ENCODE measurements at places on chromosomes 2 and 18.

DNA sequence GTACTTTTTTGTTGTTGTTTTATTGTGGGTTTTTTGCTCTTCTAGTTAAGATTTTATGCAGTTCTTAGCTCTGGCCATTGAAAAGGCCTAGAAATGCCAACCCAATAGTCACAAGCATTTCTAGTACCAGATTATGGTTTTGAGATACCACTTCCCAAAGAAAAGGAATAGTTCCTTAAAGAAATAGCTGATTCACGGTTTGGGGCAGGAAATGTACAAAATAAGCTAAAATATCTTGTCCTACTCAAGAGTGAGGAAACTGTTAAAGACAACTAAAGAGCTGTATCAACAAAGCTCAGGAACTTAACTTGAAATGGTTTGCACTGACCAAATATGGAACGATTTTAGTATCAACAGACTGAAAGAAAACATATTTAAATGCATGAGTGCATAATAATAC, 35.4 kb downstream of the PGAP1 start:
- H3K4me1 ChIP-seq, result no peaks in the 10 kb centered on the region
- H3K36me3 ChIP-seq, result no peaks in the 10 kb centered on the region
- no peak for DNase-seq

DNA sequence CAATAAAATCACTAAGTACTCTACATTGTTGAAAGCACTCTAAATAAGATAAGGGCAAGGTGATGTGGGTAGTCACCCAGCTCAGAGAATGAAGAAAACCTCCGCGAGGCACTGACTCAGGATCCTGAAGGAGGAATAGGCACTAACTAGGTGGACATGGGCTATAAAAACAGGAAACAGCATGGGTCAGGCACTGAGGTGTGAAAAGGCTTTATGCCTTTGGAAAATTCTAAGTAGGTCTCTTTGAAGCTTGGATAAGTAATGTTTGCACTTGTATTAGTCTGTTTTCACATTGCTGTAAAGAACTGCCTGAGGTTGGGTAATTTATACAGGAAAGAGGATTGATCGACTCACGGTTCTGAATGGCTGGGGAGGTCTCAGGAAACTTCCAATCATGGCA, 161.6 kb downstream of the EPHA4 start:
- H3K4me1 ChIP-seq, result no peaks in the 10 kb centered on the region
- no peaks in the 10 kb centered on the region for H3K36me3 ChIP-seq
- no peak overlapping the region for H3K4me3 ChIP-seq
- H3K27me3 ChIP-seq, result no peaks in the 10 kb centered on the region
- no peak overlapping the region for H3K27ac ChIP-seq

- H3K4me3 ChIP-seq, result no peak overlapping the region
- no peak overlapping the region for H3K27ac ChIP-seq
- peaks cover 23% of the 10 kb centered on the region for H3K27me3 ChIP-seq
- no peaks in the 10 kb centered on the region for H3K4me1 ChIP-seq
- no peak for DNase-seq
- no peaks in the 10 kb centered on the region for H3K36me3 ChIP-seq
Observed at GRCh38 chr2:109066501-109066900, 62.5 kb upstream of the SH3RF3 start.

DNA sequence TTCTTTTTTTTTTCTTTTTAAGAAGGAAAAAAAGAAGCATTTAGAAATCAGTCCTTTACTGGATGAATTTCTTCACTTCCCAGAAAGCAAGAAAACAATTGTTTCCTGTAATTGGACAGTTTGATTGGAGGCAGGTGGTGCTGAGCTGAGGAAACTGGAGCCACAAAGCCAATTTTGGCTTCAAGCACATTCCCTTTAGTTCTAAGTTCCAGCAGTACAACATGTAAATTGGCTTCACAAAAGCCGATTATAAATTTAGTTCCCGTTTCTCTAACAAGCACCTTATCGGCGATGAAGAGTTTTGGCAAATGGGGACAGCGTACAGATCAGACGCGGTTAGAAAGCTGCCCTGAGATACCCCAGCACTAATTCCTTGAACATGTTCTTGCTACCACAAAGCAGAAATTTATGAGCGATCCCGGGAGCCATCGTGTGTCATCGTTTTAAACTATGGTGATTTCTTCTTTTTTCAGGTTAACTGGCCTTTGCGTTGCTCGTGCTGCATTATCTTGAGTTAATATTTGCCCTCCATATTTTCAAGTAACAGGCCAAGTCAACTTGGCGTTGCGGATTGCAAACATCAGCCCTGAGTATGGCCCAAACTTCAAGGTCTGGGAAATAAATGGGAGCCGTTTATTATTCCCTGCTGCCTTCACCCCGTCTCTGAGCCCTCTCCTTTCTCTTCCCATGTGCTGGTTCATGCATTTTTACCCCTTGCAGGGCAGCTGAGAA, 190.4 kb upstream of the ID2 start:
- H3K4me1 ChIP-seq, result no peaks in the 10 kb centered on the region
- no peak overlapping the region for H3K27ac ChIP-seq
- H3K4me3 ChIP-seq, result no peak overlapping the region
- H3K27me3 ChIP-seq, result no peaks in the 10 kb centered on the region
- no peaks in the 10 kb centered on the region for H3K36me3 ChIP-seq

GRCh38 chr2:151931756-151932155, 103.5 kb upstream of the ARL5A start:
- no peak for DNase-seq
- no peak overlapping the region for H3K4me3 ChIP-seq
- no peaks in the 10 kb centered on the region for H3K27me3 ChIP-seq
- no peaks in the 10 kb centered on the region for H3K36me3 ChIP-seq

- no peak overlapping the region for H3K4me3 ChIP-seq
- peaks cover 6% of the 10 kb centered on the region for H3K4me1 ChIP-seq
- no peak overlapping the region for H3K27ac ChIP-seq
- H3K36me3 ChIP-seq, result no peaks in the 10 kb centered on the region
Observed at GRCh38 chr2:234368861-234369261, 128.0 kb downstream of the ARL4C start.

Measured in SJSA1 (cell line).